ENCODE measurements at places on chromosomes 7 and 10.

- no peak for DNase-seq
Measured at GRCh38 chr7:117271566-117271965, 51.3 kb downstream of the WNT2 start.

- no peak for DNase-seq
Measured at GRCh38 chr10:91787810-91788209, 10.4 kb upstream of the TNKS2 start.

DNA sequence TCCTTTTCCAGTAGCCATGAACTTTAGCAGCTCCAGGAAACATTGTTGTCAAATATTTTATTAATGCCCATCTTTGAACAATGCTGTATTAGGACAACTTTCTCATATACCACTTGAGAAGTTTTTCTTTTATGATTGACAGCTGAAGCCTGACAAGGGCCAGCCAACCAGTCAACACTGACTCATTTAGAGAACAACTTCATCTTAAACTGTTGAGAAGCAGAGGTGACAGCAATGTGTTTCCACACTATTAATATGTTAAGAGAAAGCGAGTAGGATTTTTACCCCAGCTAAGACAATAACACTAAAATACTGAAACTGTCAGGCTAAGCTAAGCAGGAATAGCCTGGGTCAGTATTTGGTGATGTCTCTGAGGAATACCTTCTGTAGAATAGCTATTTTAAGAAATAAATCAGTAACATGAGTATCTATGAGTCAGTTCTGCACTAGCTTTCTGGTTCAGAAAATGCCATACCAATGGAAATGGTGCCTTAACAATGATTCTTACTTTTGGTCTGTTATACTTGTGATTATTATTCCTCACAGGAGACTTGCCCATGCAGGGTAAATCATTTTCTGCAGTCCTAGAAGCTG, 168.8 kb upstream of the POT1 start:
- no peak for DNase-seq

DNA sequence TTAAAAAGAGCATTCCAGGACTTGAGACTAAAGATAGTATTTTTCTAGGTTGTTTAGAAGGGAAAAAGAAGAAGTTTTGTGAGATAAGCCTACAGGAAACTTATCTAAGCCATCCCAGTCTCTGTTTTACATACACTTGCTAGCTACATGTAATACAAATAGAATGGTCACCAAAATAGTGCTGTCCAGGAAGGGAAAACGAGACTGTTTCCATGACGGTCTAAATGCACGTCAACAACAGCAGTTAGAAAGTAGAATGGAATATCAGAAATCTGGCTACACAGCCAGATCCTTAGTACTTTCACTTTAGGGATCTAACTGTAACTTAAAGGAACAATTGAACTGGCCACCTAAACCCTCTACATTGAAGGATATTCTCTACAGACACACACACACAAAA, 117.6 kb downstream of the TSPAN12 start:
- no peak for DNase-seq

- DNase-seq, result no peak
Measured at GRCh38 chr10:122662231-122662630, 37.4 kb downstream of the C10orf120 start.

- no peak for DNase-seq
Measured at GRCh38 chr10:42992156-42992956, 84.5 kb upstream of the RET start.

DNA sequence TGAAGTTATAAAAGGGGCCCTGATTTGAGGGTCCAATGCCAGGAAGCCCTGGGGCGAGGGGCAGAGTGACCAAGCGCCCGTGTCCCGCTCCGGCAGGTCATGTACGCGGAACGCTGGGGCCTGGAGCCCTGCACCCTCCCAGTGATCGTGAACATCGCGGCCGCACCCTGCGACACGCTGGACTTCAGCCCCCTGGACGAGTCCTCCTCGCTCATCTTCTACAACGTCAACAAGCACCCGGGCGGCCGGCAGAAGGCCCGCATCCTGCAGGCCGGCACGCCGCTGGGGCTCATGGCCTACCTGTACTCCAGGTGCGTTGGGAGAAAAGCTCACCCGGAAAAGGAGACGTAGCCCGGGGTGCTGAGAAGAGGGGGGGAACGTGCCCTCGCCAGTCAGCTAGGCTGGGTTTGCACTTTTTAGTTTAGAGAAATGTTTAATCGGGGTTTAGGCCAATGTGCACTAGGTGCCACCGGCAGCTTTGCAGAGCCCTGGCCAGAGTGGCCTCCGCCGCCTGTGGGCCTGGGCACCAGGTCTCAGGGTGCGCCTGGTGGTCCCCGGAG, 22.9 kb upstream of the UTF1 start:
- no peak for DNase-seq

- DNase-seq, result no peak
Measured at GRCh38 chr10:1009071-1009494, 16.6 kb downstream of the IDI2 start.

- no peak for DNase-seq
Measured at GRCh38 chr10:42578019-42578418, 60.4 kb downstream of the ZNF33B start.

Data from hippocampal formation (tissue), 2 donors.